HTR-8/SVneo (cell line): ENCODE measurements at places on chromosomes 13 and 19.

- DNase-seq = no peak
Observed at GRCh38 chr19:47158879-47159503, 28.4 kb downstream of the SAE1 start.

GRCh38 chr13:45595965-45596364 lies 19.6 kb downstream of the ERICH6B start:
- no peak for DNase-seq

DNA sequence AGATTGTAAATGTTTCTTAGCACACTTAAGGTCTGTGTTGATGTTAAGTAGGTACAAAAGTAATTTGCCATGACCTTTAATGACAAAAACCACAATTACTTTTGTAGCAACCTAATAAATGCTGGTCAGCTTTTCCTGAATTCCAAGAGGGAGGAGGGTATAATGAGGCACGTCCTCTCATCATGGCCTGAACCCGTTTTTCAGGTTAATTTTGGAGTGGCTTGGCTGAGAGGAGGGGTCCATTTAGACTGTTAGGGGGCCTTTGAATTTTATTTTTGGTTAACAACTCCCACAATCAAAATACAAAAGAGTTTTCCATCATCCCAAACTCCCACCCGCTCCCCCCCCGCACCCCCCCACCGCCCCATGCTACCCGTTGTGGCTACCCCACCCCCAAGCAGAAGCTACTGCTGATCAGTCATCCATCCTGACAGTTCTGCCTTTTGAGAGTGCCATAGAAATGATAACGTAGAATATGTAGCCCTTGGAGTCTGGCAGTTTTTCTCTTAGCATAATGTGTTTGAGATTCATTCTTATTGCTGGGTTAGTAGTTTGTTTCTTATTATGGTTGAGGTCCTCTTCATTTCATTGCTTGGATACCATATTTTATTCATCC lies 14.4 kb upstream of the PLEKHF1 start:
- DNase-seq = no peak

GRCh38 chr13:110665491-110666254 lies 40.2 kb downstream of the CARS2 start:
- DNase-seq = no peak

GRCh38 chr13:38045278-38046048 lies 175.9 kb upstream of the TRPC4 start:
- DNase-seq = no peak

DNA sequence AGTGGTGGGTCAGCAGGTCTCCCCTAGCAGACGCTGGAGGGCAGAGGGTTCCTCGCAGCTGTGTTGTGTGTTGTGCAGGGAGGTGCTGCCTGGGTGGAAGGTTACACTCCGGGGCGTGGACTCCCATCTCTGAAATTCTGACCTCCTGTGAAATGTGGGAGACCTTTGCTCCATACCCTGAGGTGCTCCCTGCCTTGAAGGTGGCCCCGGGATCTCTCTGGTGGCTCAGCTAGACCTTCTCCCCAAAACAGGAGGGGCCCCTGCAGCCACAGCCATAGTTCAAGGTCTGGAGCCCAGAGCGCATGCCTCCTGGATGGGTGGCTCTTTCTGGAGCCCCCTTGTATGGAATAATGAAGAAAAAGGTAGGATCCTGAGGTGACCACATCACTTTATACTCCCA lies 70.2 kb downstream of the SOX1 start:
- no peak for DNase-seq

DNA sequence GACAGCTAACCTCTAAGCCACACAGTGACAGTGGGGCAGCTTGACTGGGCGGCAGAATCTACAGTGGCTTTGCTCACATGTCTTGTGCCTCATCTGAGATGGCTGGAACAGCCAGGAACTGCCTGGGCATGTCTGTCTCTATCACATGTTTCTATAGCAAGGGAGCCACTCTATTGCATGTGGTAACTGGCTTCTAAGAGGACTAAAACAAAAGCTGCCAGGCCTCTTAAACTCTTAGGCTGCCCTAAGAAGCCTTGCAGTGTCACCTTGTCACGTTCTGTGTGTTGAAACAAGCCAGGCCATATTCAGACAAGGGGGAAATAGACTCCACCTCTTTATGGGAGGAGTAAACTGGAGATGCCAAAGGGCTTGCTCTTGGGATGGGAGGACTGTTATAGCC lies 122.9 kb upstream of the MAB21L1 start:
- no peak for DNase-seq

DNA sequence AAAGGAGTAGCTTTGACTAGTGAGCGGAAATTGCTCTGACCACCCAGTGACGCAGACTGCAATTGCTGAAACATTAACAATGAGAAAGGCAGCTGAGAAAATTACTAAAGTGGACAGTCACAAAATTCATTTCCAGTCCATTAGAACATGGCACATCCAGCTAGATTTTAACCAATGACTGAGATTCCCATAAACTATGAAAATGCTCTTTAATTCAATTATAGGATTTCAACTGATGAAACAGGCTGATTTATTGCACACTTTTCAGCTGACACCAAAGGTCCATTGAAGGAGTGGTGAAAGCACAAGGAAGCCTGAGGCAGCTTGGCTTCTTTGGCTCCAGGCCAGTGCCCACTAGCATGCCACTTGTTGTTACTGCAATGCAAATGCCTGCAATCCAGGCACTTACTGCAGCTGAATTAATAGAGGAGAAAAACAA lies 933.4 kb downstream of the SLITRK6 start:
- peak; percentile 1 for DNase-seq

- no peak for DNase-seq
Observed at GRCh38 chr19:12944104-12944674, 1.5 kb upstream of the RAD23A start.

DNA sequence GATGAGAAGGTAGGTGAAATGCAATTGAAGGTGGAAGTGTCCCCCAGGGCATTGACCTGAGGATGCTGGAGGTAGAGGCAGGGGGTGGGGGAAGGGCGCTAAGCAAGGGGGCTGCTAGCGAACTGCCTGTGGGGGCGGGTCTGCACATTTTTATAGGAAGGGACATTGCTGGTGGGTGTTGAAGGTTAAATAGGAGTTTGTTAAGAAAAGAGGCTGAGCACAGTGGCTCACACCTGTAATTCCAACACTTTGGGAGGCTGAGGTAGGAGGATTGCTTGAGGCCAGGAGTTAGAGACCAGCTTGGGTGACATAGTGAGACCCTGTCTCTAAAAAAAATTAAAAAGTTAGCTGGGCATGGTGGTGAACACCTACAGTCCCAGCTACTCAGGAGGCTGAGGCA lies 5.5 kb upstream of the ACP4 start:
- no peak for DNase-seq

DNA sequence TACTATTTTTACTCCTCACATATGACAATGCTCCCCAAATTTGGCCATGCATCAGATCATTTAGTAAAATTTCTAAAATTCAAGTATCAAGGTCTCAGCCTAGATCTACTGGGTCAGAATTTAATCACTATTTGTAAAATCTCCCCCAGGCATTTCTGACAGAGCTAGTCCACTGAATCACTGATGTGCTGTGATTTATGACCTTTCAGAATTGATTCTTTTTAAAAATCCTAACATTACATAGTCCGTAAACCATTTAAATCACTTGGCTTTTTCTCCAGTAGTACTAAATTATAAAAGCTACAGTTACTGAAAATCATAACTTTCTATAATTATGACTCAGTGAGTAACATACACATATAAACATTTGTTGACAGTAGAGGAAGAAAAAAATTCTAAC lies 92.8 kb upstream of the RAP2A start:
- DNase-seq = peak; percentile 29

GRCh38 chr13:112561478-112561877 lies 26.5 kb downstream of the TUBGCP3 start:
- DNase-seq = no peak

DNA sequence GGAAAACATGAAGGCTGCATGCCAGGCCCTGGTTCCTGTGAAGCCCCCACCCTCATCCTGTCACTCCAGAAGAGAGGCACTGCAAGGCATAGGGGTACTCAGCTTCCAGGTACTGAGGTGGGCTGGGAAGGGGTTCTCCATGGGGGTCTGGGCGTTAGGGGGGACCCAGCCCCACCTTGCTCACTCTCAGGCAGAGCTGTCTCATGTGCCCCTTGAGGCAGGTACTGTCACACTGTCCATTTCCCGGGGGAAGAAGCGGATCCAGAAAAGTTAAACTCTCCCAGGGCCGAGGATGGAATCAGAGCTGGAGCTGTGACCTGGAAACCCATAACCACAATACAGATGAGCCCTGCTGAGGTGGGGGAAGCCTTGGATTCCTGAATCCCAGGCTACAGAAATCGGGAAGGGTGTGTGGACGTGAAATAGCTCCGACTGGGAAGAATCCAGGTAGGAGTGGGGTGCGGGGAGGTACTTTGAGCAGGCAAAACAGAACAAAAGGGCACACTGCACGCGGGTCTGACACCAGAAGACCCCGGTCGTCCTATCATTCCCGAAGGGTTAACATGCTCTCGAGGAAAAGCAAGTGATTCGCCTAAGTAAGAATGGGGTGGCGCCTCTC lies 540 bp upstream of the USE1 start:
- DNase-seq = no peak

GRCh38 chr13:42258747-42259146 lies 13.2 kb upstream of the AKAP11 start:
- no peak for DNase-seq

DNA sequence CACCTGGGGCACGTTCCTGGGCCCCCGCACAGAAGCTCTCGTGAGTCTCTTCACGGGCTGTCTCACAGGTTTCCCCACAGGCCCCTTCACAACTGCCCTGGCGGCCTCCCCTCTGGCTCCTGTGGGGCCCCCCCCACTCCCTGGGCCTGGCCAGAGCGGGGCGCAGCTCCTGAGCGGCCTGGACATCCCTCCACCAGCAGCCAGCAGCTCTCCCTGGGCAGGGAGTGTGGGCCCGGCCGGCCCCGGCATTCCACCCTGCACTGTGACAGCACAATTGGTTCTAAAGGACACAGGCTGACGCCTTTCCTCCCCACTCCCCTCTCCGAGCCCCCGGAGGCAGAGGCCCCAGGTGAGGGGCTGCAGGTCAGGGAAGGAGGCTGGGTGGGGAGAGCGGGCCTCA lies 9.5 kb upstream of the TIMM13 start:
- DNase-seq = no peak

DNA sequence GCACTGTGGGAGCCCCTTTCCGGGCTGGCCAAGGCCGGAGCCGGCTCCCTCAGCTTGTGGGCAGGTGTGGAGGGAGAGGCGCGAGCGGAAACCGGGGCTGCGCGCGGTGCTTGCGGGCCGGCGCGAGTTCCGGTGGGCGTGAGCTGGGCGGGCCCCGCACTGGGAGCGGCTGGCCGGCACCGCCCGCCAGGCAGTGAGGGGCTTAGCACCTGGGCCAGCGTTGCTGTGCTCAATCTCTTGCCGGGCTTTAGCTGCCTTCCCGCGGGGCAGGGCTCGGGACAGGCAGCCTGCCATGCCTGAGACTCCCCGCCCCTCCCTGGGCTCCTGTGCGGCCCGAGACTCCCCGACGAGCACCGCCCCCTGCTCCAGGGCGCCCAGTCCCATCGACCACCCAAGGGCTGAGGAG lies 405.2 kb upstream of the PRR20A start:
- no peak for DNase-seq

DNA sequence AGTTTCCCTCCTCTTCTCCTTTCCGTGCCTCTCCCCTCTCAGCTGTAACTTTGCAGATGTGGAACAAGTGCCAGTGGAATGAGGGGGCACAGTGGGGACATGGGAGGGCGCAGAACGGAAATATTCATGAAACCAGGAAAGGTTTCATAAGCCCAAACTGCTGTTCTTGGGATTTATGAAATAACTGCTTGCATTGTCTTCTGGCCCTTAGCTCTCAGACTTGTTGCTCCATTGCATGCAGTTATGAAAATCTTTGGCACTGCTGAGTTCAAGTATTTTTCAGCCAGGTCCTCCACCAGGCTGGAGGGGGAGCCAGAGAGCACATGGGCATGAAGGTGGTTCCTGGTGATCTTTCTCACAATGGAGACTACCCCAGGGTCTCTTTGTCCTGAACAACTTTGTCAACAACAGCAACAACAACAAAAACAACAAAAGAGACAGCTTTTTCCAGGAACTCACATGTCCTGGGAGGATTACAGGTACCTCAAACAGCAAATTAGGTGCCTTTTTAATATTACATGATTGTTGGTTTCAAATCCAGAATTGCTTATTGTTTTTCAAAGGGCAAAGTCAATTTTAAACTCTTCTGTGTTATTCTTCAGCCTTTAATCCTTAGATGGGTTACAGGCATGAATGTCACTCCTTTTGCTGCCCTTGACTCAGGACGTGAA lies 1.5 kb downstream of the RGCC start:
- DNase-seq = peak; percentile 32

GRCh38 chr19:57282011-57282643 lies 1.8 kb downstream of the ZNF460 start:
- no peak for DNase-seq

GRCh38 chr19:32498648-32499200 lies 82.3 kb upstream of the PDCD5 start:
- DNase-seq = no peak

DNA sequence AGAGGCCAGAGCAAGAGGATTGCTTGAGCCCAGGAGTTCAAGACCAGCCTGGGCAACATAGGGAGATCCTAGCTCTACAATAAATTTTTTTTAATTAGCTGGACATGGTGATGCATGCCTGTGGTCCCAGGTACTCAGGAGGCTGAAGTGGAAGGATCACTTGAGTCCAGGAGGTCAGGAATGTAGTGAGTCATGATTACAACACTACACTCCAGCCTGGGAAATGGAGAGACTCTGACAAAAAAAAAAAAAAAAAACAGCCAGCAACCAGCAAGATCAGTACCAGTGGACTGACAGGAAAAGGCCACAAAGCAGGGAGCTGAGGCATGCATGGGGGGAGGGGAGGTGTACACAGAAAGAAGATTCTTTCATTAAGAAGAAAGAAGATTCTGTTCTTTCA lies 52.7 kb upstream of the RFXAP start:
- DNase-seq = no peak

DNA sequence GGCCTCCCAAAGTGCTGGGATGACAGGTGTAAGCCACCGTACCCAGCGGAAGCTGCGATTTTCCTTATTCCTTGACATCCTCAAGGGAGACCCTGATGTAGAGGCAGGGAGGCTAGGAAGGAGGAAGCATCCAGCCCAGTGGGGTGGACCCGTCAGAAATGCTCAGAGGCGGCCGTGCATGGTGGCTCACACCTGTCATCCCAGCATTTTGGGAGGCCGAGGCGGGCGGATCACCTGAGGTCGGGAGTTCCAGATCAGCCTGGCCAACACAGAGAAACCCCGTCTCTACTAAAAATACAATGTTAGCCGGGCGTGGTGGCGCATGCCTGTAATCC lies 11.6 kb downstream of the GZMM start:
- DNase-seq = no peak

- no peak for DNase-seq
Observed at GRCh38 chr13:45119469-45119990, 780 bp upstream of the GTF2F2 start.

GRCh38 chr19:28701491-28701890 lies 511.5 kb downstream of the UQCRFS1 start:
- DNase-seq = no peak

GRCh38 chr19:35862528-35862927 lies 5.8 kb downstream of the KIRREL2 start:
- DNase-seq = no peak

DNA sequence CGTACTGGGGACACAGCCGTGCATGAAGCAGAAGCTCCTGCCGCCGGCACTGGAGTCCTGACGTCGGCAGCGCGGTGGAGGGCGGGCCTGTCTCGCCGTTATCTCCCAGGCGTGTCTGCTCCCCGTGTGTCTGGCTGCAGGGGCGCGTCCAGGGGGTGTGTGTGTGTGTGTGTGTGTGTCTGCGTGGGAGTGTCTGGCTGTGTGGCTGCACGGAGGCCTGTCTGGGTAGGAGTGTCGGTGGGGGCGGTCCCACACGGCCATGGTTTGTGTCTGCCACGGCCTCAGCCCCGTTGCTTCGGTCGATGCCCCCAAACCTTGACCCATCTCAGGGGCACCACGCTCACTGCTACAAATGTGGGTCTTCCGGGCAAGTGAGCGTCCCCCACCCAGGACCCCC lies 18.3 kb downstream of the ARID3A start:
- no peak for DNase-seq
